Adipocyte (in vitro differentiated cells): ENCODE measurements at places on chromosomes 5 and 9.

DNA sequence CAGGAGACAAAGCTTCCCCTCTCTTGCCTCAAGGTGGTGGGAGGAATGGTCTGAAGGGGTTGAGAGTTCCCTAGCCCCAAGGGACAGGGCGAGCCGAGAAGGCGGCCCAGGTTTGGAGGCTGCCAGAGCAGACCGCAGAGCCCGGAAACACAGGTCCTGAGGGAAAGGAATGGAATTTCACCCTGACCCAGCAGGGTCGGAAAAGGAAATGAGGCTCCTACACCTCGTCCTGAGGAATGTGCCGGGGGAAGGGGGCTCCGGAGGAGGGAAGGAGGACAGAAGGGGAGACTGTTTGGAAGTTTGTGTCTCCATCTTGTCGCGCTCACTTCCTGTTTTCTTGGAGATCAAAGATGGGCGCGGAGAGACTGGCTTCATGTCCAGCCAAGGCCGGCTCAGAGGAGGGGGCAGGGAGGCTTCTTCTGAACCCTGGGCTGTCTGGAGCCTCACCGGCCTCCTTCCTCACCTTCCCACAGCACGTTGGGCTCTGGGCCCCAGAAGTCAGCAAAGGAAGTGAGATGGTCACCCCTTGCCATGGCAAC lies 9.6 kb downstream of the ENG start:
- no peak for DNase-seq

- DNase-seq = peak; percentile 74
Measured at GRCh38 chr9:120735415-120736126, 21.3 kb upstream of the MEGF9 start.

- peak; percentile 33 for DNase-seq
Measured at GRCh38 chr5:36357391-36357975, 55.8 kb upstream of the RANBP3L start.

DNA sequence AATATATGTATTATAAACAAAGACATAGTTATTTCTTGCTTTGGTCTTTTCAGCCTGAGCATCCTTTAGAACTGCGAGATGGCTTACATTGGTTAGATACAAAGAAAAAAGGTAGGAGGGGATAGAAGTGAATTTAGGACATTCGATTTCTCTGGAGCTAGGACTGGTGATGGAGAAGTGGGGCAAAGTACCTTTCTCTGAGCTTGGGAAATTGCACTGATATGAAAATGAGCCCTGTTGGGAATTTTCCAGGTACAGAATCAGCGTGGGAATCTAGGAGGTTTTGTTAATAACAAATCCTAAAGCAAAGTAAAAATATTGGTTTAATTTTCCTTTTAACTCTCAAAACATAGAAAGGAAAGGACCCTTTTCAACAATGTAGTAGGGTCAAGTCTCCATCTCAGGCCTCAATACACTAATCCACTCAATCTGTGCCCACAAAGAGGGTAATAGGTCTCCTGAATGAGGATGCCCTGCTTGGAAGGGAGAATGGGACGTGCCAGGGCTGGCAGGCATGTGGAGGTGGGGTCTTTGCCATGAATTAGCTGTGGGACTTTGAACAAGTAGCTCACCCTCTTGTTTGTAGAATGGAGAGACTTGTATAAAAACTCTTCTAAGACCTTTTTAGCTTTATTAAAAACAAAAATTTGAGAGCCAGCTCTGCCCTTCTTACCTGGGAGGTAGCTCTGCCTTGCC lies 17.7 kb downstream of the SNX18 start:
- no peak for DNase-seq

DNA sequence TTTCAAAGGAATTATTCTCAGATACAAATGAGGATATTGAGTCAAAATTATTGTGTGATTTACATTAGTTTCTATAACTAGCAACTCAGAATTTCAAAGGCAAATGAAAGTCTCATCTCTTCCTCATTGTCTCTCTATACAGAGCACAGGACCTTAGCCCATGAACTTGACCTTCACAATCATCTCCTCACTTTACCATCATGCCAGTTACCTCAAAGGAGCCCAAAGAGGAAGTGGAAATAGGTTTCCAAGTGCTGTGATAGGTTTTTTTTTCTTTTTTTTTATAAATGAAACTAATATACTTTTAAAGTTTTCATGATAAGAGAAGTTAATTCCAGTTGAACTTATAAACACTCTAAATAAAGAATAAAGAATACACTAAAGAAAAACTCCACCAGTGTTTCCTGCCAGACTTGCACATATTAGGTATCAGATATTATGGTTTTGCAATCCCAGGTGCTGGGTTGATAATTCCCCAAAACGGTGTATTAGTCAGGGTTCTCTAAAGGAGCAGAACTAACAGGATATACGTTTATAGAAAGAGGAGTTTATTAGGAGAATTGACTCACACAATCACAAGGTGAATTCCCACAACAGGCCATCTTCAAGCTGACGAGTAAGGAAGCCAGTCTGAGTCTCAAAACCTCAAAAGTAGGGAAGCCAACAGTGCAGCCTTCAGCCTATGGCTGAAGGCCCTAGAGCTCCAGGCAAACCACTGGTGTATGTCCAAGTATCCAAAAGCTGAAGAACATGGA lies 50.1 kb upstream of the ADAMTS16 start:
- DNase-seq = no peak

DNA sequence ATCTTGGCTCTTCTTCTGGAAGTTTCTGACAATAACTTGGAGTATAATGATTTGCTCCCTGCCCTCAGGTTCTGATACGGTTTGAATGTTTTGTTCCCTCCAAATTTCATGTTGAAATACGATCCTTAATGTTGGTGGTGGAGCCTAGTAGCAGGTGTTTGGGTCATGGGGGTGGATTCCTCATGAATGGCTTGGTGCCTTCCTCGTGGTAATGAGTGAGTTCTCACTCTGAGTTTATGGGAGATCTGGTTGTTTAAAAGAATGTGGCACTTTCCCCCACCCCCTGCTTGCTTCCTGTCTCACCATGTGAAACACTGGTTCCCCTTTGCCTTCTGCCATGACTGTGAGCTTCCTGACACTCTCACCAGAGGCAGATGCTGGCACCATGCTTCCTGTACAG lies 103.0 kb upstream of the OSMR start:
- no peak for DNase-seq

DNA sequence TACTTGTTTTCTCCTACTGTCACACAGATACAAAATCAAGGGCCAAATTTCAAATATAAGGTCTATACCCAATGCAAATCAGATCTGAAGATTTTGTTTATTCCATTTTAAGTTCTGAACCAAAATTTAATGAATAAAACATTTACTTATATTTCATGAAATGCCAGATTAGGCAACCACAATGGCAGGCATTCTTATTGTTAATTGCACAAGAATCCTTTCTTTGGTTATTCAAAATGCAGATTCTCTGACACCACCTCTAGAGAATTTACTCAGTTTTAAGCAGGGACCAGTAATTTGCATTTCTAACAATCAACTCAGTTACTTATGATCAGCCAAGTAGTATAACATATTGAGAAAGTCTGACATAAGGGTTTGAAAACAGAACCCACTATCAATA lies 972.4 kb upstream of the ACO1 start:
- DNase-seq = no peak

GRCh38 chr5:116795189-116795588 lies 220.6 kb upstream of the SEMA6A start:
- no peak for DNase-seq

- DNase-seq = no peak
Measured at GRCh38 chr5:125575891-125576505, 829.6 kb upstream of the ZNF608 start.

DNA sequence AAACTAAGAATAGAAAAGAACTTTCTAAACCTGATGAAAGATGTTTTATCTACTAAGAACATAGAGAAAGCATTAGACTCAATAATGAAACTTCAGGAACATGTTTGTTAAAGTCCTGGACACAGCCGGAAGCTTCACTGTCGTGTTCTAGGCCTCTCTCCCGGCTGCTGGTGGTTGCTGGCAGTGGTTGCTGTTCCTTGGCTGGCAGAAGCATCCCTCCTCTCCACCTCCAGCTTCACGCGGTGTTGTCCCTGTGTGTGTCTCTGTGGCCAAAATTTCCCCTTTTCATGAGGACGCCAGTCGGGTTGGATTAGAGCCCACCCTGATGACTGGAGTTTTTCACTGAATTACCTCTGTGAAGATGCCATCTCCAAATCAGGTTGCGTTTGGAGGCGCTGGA lies 6.5 kb upstream of the MED10 start:
- DNase-seq = no peak

DNA sequence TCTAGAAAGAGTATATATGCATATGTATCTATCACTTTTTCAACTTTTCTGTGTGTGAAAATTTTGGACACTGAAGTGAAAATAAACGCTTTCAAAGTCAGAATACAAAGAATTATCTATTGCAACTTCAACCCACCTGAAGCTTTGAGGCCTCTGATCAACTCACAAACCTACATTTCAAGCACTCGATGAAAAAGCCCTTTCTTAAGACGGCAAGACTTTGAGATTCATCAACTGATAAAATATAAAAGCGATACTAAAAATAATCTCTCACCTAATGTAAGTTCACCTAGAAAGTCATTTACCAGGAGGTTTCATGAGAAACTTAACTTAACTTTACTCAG lies 1.2 kb downstream of the GOLPH3 start:
- no peak for DNase-seq

DNA sequence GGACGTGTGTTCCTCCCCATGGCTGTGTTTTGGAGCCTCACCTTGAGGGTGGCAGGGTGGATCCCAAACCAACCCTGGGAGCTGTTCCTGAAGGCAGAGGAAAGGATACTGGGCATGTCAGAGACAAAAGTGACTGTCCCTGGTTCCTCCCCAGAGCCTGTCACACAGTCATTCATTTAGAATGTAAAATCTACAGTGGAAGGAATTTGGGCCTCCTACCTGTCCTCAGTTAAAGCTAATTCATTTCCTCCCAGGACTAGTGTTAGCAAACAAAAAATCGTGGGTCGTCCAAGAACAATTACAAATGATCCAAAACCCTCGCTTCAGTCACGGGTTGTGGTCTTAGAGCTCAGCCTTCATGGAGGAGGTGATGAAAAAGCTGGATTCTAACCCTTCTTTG lies 83.2 kb downstream of the NDFIP1 start:
- DNase-seq = no peak

- DNase-seq = no peak
Measured at GRCh38 chr5:67549947-67550346, 353.3 kb upstream of the CD180 start.

GRCh38 chr9:136145580-136145979 lies 26.9 kb upstream of the TMEM250 start:
- no peak for DNase-seq

DNA sequence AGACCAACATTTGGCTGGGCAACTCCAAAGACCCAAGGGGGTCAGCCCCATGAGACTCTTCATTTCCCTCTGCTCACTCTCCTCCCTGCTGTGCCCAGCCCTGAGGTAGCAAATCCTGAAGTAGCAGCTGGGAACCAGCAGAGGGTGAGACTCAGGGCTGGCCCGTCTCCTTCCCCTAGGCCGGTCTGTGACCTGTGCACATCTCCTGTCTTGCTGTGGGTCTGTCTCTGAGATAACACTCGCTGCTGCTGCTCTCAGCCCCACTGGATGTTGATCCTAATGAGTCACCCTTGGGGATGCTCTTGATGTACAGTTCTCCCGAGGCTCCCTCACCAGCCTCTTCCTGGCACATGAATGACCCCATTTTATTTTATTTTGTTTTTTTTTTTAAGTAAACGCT lies 7.3 kb upstream of the OR2V1 start:
- DNase-seq = no peak

DNA sequence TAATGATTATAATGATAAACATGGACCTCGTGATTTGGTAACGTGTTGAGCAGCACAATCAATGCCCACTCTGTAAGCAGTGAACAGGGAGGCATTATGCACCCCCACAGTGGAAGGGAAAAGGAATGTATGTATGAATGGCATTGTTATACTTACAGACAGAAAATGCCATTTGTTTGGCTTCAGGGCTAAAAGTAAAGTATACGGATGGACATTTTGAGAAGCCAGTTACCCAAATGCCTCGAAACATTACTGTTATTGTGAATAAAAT lies 260.2 kb upstream of the PPP1R2B start:
- no peak for DNase-seq
